ENCODE measurements at places on chromosomes 12 and 14.
A peak's percentile ranks its signal among the peaks of the same experiment; 100 is the strongest.

DNA sequence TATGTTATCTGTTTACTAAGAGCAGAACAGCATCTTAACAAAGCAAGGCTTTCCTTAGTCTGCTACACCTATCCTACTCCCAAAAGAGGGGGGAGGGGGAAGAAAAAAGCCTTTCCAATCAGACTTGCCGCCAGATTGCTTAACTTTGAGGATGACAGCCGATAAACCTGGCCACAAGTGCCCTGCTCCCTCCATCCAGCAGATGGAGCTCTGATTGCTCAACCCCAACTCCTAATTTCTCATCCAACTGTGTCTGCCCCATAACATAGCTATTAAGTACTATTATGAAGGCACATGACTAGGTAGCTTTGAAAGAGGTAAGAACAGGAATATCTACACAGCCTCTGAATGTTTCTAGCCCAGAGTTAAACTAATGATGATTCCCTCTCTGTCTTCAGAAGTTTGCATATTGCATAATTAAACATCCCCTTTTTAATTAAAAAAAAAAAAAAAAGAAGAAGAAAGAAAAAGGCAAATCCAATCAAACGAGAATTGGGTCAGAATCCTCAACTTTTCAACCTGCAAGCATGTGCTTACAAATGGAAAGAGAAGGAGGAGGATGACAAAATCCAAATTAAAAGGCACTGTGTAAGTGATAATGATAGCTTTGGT, 247.4 kb downstream of the GALC start:
- peak; percentile 38 for DNase-seq

GRCh38 chr14:68182492-68182891, 362.9 kb downstream of the RAD51B start:
- no peak for DNase-seq

- peak; percentile 15 for DNase-seq
Measured at GRCh38 chr12:54658306-54659264, 10.4 kb upstream of the DCD start.

- DNase-seq: no peak
Measured at GRCh38 chr12:78473136-78473535, 391.4 kb upstream of the SYT1 start.

All from Panc1 (cell line).